Stimulated activated CD8-positive, alpha-beta memory T cell treated with anti-CD3 and anti-CD28 coated beads, Interleukin-7, amount 100 ng/mL, for 4 hours (primary cell): ENCODE measurements at places on chromosomes 16 and 17.

DNA sequence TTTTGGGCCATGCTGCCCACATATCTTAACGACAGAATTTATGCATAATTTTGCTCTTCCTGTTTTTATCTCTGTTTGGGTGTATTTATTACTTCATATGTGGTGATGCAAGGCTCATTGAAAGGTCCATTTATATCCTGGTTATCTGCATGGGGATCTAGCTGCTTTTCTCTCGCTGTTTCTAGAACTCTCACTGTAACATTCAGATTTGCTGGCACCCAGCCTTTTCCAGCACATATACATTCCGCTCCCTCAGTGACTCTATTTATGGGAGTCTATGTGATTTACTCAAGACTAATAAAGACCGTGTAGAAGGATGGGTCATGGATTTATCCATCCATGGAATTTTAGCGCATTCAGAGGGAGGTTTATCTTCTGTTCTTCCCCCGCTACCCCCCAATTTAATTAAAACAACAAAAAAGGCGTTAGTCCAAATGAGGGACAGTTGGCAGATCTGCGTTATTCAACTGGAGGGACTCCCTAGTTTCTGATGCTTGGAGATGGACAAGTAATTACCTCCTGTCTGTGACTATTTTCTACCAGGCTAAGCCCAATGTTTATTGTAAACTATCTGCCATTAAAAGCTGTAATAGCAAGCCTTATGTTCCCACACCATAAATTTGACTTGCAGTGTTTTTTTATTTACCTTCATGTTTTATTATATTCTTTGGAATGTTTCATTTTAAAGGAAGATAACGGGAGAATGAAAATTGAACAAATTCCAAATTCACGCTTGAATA is 19.8 kb upstream of the MARCHF10 start:
- DNase-seq, result no peak

- DNase-seq, result no peak
These were observed 1.6 kb downstream of the CA10 start for GRCh38 chr17:52156576-52157570.

GRCh38 chr16:35386619-35387018 is 1927.2 kb downstream of the TP53TG3F start:
- no peak for DNase-seq

DNA sequence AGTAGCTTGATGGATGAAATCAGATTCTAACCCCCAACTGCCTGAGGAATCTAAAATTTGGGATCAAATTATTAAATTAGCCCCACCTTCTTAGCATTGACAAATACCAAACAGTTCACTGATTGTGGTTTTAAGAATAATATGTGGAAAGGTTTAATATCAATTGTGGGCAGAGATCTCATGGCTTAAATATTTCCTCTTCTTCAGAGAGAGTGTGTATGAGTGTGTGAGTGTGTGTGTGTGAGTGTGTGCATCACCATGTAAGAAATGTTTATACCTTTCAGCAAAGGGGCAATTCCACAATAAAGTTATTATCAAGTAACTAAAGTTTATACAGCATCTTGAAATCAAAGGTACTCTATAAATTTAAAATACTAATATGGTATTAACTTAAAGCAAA is 3.2 kb downstream of the SMURF2 start:
- no peak for DNase-seq

DNA sequence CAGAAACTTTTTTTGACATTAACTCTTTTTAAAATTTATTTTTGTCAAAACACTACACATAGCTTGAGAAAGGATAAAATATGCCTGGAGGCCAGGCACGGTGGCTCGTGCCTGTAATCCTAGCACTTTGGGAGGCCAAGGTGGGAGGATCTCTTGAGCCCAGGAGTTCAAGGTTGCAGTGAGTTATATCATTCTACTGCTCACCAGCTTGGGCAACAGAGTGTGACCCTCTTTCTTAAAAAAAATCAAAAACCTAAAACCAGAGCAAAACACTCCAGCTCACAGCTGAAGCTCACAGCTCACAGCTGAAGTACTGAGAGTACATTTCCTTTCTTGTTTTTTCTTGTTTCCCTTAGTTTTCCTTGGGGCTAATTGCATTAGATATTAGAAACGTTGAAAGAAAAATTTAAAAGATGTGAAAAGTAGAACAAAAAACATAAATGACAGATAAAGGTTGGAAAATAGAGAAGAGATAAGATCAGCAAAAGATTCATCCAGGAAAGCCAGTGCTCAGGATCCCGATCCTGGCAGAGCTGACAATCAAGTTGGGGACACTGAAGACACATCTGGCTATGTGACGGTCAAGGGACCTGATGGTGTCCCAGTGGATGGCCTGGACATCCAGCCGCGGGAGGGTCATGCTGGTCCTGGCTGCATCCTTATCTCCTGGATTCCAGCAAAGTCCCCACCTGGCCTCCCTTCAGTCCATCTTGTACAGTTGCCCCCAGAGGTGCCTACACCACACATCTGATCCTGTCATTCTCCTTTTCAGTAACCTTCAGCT is 9.8 kb downstream of the CHST6 start:
- no peak for DNase-seq

GRCh38 chr17:72715906-72716572 is 376.4 kb downstream of the SLC39A11 start:
- no peak for DNase-seq

- no peak for DNase-seq
These were observed 58.3 kb upstream of the AKTIP start for GRCh38 chr16:53561101-53561888.

- DNase-seq, result no peak
These were observed 11.8 kb downstream of the SYT17 start for GRCh38 chr16:19179546-19180490.

DNA sequence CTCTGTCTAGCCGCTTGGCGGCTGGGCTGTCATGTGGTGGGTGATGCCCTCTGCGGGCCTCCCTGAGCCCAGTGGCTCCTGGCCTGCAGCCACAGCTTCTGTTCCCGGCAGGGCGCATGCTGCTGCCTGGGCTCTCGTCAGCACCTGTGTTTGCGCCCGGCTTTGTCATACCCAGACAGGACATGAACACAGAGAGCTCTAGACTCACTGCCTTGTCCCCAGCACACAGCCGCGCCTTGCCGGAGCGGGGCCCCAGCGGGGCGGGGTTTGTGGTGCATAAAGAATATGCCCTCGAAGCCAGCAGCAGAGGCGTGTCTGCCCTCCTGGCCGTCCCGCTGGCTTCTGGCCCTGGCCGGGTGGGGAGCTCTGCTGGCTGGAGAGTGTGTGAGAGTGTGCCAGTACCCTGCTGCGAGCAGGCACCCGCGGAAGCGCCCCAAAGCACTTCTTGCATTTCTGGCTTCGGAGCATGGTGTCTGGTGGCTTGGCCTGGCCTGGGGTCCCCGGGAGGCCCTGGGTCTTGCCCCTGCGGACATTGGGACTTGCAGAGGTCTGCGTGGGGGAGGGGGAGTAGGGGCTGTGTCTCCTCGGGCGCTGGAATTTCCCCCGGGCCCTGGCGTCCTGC is 14.4 kb downstream of the ASPSCR1 start:
- no peak for DNase-seq
